Mammary microvascular endothelial cell (primary cell): ENCODE measurements at places on chromosomes 11 and 22. TPM values are rescaled to one million over a fixed set of nuclear protein-coding genes. Genes with fewer than 3 reads are reported as not detected.

The NUMA1 gene
- 102 and 108 TPM in 2 replicates for total RNA-seq

The GLB1L3 gene
- not detected in 2 replicates for total RNA-seq

The ANKK1 gene
- total RNA-seq = 0.05 TPM in 1 of 2 replicates, not detected in the other

The CHST1 gene
- 2.9 and 3.9 TPM in 2 replicates for total RNA-seq

The RAG2 gene
- not detected in 2 replicates for total RNA-seq

The HBB gene
- not detected in 2 replicates for total RNA-seq

The CREB3L1 gene
- 0.10 and 0.33 TPM in 2 replicates for total RNA-seq

The BEST1 gene
- not detected in 2 replicates for total RNA-seq

The SLC37A2 gene
- 2.9 and 3.7 TPM in 2 replicates for total RNA-seq

The MUC6 gene
- not detected in 2 replicates for total RNA-seq

The ZNF215 gene
- total RNA-seq = 1.4 and 1.7 TPM in 2 replicates

The LGR4 gene
- total RNA-seq = 0.40 and 0.89 TPM in 2 replicates

The RNF169 gene
- 19.4 and 20.0 TPM in 2 replicates for total RNA-seq

The ZDHHC24 gene
- 21.1 and 25.0 TPM in 2 replicates for total RNA-seq

The SBF2 gene
- 23.2 and 25.7 TPM in 2 replicates for total RNA-seq

The RCOR2 gene
- 0.07 TPM in 1 of 2 replicates, not detected in the other for total RNA-seq
